ENCODE measurements at places on chromosomes 5 and 9.

DNA sequence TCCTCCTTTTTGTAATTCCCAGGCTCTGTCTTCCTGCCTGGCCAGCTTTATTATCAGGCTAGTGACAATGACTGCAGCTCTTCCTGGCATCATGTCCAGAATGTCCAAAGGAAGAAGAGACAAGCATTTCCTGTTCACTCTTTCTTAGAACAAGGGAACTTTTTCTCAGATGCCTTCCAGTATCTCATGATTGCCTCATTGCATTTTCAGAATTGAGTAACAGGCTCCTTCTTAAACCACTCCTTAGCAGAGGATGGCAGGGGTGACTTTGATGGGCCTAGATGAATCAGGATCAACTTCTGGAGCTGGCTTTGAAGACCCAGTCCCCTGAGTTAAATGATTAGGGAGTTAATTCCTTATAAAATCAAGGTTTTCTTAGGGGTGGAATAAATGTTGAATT, 92.9 kb upstream of the RASGRF2 start:
- DNase-seq, result peak; percentile 48

DNA sequence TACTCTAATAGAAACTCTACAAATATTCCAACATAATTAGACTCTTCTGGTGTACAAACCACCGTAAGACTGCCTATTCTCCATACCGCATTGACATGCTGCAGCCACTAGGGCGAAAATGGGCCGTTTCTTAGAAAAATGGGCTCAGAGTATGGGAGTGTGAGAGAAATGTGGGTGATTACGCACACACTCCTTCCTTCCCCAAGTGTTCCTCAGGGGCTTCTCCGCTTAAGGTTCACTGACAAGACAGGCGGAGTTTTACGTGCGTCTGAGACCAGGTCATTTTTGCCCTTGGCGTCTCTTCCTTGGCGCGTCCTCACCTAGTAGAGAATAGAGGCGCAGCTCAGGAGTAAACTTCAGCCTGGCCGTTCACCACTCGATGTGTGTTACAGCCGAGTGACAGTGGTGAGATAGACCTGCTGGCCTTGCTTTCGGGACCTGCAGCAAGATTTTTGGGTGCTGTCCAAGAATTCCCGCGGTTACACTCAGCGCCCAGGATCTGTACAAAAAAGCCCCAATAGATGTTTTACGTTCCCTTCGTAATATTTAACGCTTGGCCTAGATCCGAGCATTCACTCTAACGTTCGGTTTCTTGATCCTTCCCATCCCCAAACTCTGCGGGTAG, 1.8 kb upstream of the NTRK2 start:
- no peak for DNase-seq

GRCh38 chr5:31357038-31357437, 163.6 kb downstream of the CDH6 start:
- DNase-seq, result no peak

DNA sequence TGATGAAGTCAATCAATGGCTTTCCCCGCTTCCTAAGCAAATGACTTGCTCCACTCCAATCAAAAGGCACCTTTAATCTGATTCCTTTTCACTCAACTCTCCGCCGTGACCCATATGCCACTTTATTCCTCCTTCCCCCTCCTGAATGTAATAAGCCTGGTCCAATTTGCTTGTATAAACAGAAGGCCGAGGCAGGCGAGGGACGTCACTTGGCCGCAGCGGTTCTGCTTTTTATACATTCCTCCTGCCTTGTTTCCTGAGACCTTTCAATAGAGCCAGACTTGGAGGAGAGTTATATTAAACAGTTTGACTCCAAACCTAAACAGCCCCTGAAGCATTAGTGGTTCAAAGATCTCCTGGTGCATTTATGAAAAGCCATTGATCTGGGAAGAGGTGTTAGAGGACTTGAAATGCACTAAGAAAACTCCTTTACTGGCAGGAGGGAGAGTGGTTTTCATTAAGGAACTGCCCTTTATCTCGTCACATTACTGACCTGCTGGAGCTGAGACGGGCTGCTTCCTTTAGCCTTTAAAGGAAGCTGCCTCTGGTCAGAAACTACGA, 273.4 kb downstream of the SLIT3 start:
- DNase-seq, result no peak

- DNase-seq, result no peak
Observed at GRCh38 chr9:34987160-34987901, 2.2 kb upstream of the DNAJB5 start.

DNA sequence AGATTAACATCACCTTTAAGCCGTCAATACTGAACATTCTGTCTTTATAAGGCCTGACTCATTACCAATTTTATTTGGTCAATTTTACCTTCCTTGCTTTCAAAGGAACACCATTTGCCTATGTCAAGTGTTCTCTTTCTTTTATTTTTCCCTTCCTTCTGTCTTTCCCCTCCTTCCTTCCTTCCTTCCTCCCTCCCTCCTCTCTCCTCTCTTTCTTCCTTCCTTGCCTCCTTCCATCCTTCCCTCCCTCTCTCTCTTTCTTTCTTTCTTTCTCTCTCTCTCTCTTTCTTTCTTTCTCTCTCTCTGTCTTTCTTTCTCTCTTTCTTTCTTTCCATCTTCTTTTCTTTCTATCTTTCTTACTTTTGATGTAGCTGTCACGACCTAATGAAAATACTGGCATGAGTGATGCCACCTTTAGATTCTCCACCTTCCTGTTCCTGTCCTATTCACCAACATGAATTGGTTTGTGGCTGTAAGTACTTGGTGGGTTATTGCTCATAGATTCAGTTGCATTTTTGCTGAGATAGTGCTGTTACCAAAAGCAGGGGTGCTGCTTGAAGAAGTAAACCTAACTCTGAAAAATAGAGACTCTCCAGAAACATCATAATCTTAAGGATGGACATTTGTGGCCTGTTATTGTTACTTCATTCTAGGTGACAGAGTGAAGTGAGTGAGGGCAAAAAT, 33.8 kb downstream of the DOCK8 start:
- DNase-seq, result no peak

- no peak for DNase-seq
Observed at GRCh38 chr9:95678759-95679158, 162.0 kb upstream of the PTCH1 start.

DNA sequence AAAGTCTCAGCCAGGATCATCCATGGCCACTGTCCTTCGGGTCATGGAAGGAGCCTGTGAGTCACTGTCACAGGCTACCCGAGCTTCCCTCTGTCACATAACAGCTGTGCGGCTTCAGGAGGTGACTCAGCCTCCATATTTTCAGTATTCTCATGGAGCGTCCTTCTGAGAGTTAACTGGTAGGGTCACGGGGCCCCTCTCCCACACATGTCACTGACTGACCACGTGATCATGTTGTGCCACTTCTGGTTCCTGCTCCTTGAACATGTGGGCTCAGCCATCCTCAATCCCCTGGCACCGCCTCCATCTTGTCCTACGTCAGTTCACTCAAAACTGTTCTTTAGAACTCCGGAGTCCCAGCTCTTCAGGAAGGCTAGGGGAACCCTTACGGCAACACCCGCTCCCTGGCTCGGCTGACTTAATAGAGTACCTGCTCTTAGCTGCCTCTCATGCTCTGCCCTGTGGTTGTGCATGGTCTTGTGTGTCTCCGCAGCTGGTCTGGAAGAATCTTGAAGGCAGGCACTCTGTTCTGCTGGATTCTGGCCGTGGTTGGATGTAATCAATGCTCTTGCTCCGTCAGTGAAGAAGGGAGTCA, 182.8 kb downstream of the ICE1 start:
- DNase-seq, result no peak

DNA sequence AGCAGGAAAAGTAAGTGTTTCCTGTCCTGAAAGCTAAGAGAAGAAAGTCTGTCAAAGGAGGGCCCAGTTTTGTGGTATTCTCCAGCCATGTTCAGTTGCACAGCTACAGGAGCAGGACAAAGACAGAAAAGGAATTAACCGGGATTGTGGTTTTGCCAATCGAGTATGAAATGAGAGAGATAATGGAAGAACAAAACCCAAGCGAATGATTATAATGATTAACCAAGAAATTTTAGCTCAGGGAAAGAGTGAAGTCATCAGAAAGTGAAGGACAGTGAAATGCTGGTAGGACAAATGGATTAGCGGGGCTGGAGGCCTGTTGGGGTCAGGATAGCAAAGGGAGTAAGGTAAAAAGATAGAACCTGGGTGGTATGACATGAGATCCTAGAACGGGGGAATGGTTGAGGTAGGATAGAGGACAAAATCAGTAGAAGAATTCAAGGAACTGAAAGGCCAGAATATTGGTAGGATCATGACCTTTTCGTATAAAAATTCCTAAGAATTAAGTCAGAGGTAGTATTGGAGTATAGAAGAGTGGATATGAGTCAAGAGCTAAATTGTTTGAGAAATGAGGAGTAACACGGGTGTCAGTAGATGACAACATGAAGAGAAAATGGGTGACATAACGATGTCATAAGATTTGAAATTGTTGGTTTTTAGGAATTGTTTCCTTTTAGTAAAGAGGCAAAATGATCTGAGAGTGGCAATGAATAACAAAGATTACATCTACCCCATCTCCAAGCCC, 52.8 kb downstream of the DIAPH1 start:
- no peak for DNase-seq

- DNase-seq, result no peak
Observed at GRCh38 chr9:110615498-110615897, 36.0 kb upstream of the SVEP1 start.

DNA sequence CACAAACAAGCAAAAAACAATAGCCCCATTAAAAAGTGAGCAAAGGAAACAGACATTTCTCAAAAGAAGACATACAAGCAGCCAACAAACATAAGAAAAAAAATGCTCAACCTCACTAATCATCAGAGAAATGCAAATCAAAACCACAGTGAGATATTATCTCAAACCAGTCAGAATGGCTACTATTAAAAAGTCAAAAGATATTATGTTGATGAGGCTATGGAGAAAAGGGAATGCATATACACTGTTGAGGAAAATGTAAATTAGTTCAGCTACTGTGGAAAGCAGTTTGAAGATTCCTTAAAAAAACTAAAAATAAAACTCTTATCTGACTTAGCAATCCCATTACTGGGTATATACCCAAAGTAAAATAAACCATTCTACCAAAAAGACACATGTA, 28.7 kb upstream of the BARX1 start:
- no peak for DNase-seq

DNA sequence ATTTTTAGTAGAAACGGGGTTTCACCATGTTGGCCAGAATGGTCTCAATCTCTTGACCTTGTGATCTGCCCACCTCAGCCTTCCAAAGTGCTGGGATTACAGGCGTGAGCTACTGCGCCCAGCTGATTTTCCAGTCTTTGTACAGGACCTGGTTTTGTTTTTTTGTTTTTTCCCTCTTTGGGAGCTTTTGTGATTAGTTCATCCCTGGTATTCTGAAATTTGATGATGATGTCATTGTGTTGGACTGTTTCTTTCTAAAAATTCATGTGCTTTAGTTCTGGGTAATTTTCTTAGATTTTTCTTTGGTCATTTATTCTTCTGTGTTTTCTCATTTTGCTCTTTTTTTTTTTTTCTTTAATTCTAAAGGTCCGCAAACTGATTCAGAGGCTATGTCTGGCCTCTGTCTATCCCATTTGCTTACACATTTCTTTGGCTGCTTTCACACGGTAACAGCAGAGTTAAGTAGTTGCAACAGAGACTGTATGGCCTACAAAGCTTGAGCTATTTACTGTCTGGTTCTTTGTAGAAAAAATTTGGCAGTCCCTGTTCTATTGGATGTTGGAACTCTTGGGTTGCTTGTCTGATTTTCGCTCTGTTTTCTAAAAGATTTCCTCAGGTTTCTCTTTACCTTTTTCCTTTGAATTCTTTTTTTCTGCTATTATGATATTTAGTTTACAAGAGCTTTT, 24.8 kb downstream of the STX17 start:
- DNase-seq, result peak; percentile 10

DNA sequence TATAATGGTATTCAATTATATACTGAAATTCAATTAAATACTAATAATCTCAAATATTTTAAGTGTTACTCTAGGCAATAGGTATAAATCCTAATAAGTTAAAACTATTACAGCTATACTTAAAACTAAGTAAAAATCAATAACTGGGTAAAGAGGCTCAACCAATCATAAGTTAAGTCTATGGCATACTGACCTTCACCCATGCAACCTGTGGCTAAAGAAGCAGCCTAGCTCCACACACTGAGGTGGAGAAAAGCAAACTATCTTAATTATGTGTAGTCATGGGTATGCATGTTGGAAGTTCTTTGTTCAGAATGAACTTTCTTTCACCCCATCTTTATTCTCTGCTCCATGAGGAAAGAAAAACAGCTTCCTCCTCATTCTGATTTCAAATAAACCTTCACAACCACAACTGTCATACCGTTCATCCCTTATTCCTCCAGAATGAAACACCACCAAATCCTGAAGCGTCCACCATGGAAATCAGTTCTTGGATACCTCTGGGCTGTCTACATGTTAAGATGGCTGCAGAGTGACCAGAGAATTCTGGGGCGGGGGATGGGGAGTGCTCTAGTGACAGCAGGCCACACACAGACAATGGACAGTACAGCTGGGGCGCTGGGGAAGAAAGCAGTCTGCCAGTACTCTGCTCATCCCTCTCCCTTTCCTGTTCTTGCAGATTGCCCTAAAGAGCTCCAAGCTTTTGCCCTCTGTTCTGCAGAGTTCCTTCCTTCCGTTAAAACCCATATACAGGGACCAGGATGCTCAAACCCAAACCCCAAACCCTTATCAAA, 62.3 kb downstream of the RIGI start:
- no peak for DNase-seq

- no peak for DNase-seq
Observed at GRCh38 chr5:167014401-167015056, 1276.9 kb upstream of the WWC1 start.

- DNase-seq, result no peak
Observed at GRCh38 chr9:130857864-130858738, 23.0 kb downstream of the ABL1 start.

DNA sequence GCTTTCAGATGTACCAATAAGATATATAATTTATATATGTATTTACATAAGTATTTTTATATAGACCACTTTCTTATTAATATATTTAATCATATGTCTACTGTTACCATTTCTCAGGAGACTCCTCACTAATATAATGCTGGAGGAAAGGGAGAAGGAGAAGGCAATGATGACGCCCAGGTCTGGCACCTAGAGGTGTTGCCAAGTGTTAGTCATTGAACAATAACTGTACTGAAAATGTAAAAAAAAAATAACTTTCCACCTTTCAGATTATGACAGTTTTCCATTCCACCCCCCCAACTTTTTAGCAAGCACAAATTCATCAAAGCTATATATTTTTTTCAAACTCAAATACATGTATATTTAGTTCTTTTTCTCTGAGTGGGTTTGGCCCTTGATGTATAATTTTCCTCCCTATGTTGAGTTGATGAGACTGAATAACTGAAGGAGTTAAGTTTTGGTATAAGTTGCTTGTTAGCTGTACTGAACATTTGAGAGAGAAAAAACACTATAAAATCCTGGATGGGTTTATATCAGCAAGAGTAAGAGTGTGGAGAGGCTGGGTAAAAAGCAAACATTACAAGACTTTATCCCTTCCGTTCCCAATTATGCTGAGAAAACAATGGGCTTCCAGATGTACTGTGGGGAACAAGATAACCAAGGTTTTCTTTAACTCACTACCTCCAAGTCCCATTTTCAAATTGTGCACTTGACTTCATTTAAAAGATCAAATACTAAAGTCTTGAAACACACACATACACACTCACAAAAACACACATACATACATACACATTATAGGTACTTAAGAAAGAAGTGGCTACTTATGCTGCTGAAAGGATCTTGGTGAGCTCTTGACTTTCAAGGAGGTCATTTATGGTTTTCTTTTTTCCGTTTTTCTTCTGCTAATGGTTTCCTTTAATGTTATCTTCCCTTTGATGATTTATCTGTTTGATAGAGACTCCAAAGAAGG, 142.8 kb upstream of the IFNE start:
- DNase-seq, result no peak

All from inflammatory macrophage treated with lipopolysaccharide for 1 hour (primary cell).